ENCODE measurements at places on chromosomes 5 and 9.

DNA sequence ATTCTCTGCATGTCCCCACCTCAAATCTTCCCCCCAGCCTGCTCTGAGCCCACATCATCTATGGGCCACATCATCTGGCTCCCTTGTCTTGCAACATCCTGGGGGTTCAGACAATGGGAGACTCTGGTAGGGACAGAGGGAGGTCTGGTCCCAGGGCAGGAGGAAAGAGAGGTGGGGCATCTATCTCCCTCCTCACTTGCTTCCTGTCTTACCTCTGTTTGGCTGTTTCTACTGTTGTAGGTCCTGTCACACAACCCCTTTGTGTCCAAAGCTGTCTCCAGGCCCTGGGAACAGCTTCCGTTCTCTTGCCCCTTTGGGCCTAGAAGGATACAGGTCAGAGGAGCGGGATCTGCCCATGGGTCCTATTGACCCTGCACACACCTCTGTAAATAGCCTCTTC lies 227.2 kb downstream of the NSG2 start:
- DNase-seq = no peak

DNA sequence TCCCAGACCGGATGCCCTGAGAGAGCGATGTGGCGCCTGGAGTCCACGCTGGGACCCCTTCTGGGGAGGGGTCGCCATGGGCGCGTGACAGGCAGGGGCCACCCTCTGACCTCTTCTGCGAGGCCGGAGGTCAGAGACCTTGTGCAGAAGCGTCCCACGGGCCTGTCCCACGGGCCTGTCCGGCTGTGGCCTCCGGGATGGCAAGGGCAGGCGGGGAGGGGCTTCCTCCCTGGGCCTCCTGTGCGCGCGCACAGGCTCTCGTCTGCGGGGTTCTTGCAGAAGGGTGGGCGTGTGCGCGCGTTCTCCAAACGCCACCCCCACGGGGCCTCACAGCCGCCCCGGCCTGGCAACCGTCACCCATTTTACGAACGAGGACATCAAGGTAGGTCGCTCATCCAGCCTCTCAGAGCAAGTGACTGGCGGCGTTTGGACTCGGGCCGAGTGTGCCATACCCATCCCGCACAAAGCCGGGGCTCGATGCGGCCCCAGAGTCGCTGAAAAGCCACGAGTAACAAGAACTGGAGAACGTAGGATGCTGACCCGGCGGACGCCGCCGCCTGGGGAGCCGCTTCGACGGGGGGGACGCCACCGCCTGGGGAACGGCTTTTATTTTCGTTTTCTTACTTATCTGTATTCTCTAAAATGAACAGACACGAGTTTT lies 897 bp downstream of the AHRR start:
- DNase-seq = no peak

DNA sequence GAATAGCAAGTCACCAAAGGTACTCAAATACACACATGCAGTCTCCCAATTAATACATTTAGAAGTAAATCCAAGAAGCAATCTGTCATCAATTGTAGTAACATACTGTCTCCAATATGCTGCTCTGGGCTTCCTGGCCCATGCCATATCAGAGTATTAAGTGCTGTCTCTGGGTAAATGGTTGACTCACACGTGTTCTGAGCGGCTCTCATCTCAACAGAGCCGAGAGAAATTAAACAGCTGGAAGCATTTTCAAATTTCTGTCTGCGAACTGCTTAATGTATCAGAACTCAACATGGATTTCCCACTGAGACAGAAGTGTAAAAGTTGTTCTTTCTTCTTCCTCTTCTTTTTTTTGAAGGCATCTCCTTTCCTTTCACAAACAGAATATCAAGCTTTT lies 247.3 kb upstream of the TAS2R1 start:
- DNase-seq = no peak

DNA sequence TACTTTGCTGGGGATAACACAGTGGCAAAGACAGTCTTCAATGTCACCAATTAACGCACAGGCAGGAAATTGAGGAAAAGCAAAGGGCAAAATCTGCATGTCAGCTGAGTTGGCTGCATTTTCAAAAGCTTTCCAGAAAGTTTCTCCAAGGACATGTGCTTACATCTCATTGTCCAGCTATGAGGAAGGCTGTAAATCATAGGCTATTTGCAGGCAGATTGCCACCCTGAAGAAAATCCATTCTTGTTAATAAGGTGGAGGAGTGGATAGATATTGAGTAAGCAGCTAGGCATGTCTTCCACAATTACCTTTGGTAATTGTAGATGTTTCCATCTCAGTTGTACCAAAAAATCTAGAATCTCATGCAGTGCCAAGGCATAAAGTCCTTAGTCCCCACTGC lies 278.0 kb upstream of the NUDT12 start:
- DNase-seq = no peak

All from NCI-H1417 treated with DMSO at 0.1 percent for 48 hours (cell line).